Left cardiac atrium (tissue), 4 donors: ENCODE measurements at places on chromosomes 5 and 9.

DNA sequence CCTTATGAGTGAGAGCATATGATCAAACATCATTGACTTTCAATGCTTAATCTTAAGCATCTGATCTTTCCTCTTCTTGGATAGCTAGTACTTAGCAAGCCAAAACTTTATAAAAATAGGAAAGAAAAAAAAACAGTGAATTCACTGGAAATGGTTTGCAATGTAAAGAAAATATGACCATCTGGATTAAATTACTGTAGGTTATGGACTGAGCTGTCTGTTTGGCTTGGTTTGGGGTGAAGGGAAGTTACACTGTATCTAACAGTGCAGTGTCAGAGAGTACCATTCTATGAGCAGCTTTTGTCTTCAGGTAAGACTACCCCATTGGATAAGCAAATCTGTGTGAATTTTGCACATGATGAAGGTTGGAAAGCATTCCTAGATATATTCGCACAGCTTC lies 151.4 kb downstream of the TLE1 start:
- DNase-seq = no peak

DNA sequence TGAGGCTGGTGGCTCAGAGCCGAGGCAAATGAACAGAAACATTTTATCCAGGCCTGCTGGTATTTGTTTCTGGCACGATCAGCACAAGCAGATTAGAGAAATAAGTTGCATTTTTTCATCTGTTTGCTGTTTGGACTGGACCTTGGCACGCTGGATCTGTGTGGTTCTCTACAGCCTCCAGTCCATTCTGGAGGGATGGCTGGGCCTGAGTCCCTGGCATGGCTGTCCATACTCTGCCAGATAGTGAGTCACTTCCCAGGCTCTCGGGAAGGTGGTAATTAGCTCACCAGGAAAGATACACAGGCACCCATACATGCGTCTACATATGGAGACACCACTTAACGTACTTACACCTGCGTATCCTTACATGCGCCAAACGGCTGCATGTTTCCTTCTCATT lies 78.6 kb downstream of the SPRY4 start:
- peak; percentile 64 for DNase-seq

- DNase-seq = no peak
These were observed 48.5 kb downstream of the PRRC2B start for GRCh38 chr9:131442351-131442750.

DNA sequence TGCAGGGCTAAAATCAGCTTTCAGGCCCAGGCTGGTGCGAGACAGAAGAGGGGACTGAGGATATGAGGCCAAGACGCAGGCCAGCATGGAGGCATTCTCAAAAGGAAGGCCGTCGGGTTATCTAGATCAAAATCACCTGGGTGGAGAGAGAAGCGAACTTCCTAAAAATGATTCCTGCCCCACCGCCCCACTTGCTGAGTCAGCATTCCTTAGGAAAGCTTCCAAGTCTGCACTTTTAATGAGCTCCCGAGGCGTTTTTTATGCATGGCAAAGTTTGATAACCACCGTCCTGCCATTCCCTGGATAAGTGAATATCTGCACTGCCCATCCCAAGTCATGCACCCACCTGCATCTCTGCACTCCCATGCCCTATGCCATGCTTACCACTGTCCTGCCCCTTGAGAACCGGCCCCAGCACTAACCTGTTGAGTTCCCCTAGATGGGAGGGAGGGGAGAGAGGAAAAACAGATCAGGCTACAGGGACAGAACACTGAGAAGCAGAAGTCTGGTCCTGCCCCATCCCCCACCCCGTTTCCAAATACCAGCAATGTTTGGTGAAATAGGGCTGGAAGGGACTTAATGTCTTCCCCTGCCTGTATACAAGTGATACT lies 1.6 kb upstream of the SPOCK1 start:
- DNase-seq = no peak

DNA sequence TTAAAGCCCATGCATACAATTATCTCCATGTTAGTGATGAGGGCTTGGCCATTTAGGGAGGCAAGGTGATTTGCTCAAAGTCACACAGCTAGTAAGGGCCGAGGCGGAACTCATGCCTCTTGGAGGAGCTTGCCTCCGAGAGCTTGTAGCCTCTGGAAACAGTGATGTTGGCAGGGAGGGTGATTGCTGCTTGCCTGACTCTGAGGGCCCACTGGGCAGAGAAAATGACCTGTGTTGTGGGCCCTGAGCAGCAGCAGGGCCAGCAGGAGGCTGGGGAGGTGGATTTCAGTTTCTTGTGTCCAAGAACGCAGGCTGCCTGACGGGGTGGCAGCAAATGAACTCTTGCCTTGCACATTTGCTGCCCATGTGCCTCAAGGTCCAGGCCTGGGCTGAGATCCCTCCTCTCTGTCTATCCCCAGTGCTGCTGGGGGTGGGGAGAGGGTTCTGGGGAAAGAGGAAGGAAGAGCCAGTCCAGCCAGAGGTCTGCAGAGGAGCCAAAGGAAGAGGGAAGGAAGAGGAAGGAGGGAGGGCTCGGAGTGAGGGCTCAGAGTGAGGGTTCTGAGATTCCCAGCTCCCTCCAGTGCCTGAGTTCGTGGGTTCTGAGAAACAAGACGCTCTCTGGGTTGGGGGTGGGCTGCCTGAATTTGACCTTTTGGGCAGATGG lies 16.2 kb upstream of the PTGS1 start:
- DNase-seq = no peak

- no peak for DNase-seq
These were observed 10.0 kb upstream of the TCOF1 start for GRCh38 chr5:150347451-150347850.

DNA sequence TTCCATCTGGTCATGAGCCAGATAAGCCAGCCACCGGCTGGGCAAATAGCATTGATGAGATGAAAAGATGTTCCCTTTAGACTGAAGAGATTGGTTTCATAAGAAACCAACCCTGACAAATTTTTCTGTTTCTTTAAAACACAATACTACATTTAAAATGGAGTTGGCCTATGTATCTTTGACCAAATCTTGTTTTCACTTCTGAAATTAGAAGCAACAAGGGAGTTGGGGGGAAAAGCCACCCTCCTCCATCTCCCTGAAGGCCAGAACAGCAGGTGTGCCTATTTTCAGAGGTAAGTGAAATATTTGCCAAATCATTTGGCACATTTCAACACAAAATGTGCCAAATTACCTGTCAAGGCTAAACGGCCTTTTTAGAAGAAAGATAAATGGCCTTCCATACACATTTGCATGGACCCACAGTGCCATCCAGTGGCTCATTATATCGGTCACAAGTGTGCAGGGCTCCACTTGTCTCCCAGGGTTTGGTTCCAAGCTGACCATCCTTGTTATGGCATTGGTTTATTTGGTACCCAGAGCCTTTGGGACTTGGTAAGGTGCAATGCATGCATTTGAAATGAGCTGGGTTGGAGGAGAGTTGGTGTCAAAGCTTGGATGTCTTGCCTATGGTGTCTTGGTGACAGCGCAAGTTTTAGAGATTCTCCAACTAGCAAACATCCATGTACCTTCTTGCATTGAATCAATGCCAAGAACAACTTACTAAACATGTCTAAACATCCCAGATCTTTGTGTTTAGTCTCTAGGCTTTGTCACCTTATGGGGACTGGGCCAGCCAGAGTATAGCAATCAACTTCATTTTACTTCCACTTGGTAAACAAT lies 372.0 kb upstream of the KIF2A start:
- peak; percentile 22 for DNase-seq

- DNase-seq = no peak
These were observed 47.8 kb upstream of the ADAMTS2 start for GRCh38 chr5:179393078-179393477.

DNA sequence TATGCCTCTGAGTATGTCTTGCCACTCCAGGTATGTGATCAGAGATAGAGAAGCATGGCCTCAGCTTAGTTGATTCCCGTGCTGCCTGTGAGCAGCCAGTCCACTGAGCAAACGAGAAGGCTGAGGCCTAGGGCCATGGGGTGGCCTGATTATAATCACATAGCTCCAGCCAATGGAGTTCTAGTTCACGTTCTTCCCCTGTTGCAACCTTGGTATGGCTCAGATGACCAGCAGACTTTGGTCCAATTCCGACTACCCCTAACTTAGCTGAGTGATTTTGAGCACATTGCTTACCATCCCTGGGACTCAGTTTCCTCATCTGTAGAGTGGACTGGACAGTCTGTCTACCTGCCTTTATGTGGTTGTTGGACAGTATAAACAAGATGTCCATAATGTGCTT lies 68.4 kb downstream of the PPARGC1B start:
- DNase-seq = no peak

GRCh38 chr5:87122151-87122977 lies 145.3 kb upstream of the RASA1 start:
- no peak for DNase-seq

DNA sequence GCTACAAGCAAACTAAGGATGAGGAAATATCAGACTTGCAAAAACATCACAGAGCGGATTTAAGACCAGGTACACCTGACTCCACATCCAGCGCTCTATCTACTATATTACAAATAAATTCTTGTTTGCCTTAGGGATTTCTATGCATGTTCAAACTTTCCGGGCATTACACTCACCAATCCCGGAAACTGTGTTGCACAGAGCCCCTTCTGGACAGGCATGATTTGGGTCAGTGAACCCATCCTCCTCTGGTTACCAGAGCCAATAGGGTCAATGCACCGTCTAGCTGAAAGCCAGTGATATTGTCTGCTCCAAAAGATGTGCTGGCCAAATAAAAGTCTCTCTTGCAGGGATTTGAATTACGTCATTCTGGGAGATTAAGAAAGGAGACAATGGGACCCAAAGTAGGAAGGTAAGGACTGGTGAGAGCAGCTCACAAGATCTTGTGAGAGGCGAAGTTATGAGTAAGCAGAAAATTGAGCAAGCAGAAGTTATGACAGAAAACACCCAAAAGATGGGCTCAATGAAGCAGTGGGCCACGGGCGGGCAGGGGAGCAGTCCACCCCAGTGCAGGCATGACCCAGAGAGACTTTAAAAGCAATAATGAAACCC lies 155.8 kb upstream of the RAI14 start:
- DNase-seq = no peak
